ENCODE measurements at places on chromosomes 13 and 19. TPM values are rescaled to one million over a fixed set of nuclear protein-coding genes. Genes with fewer than 3 reads are reported as not detected.

The KLC3 gene
- not detected for total RNA-seq

The FUT1 gene
- 1.6 TPM for total RNA-seq

DNA sequence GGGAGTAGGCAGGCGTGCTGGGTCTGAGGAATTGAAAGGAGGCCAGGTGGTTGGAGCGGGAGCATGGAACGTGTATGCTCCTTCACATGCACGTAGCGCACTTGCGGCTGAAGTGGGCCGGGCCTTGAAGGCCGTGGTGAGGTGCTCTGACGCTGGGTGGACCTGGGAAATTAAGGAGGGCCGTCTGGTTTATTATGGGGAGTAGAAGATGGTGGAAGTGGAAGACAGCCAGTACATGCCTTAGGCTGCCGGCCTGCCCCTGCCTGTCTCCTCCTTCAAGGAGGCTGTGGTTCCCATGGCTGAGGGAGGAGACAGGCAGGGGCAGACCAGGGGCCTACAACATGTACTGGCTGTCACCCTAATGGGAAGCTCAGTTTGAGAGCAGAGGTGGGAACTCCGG, 23.9 kb downstream of the GATAD2A start:
- DNase-seq, result no peak

- DNase-seq, result no peak
These were observed 900.1 kb downstream of the PCDH9 start for GRCh38 chr13:66329988-66330451.

DNA sequence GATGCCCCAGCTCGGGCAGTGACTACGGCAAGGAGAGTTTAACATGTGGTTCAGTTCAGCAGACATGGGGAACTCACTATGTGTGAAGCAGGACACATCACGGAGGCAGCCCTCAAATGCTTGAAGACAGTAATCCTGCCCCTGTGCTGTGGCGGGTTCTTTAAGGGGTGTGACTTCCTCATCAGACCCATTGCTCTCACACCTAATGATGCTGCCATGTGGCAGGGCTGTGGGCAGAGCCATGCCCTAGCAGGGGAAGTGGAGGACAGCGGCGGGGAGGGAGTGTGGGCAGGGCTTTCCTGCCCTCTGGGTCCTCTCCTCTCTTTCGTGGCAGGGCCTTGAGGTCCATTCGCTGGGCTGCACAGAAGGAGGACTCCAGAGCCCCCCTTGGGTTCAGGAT, 131.1 kb upstream of the GJB6 start:
- no peak for DNase-seq

DNA sequence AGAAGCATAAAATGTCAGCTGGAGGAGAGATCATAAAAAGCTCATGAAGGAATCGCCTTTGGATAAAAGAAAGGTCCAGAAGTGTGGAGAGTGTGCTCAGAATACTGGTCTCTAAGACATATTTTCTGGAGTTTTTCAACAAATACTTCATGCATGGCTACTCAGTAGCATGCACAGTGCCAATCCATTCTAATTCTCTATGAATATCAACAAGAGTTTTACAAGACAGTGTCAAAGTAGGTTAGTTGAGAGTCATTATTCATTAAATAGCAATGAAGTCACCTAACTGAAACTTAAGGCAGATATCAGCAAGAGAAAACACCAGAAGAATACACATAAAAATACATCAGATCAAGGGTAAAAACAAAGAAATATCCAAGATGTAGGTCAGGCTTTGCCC, 1243.2 kb upstream of the SLC10A2 start:
- DNase-seq, result no peak

GRCh38 chr19:45769821-45770191, 754 bp upstream of the SIX5 start:
- peak; percentile 63 for DNase-seq

Data from left ventricle myocardium superior (tissue), 1 donor.